H7 (cell line): ENCODE measurements at places on chromosomes 12 and 14.

- DNase-seq, result no peak
Measured at GRCh38 chr12:89166525-89166934, 185.8 kb downstream of the DUSP6 start.

GRCh38 chr12:104966677-104967076 lies 8.6 kb upstream of the SLC41A2 start:
- no peak for DNase-seq

- DNase-seq, result no peak
Measured at GRCh38 chr12:120460157-120460556, 9.4 kb downstream of the SRSF9 start.

- no peak for DNase-seq
Measured at GRCh38 chr12:15931590-15932053, 20.5 kb downstream of the DERA start.

DNA sequence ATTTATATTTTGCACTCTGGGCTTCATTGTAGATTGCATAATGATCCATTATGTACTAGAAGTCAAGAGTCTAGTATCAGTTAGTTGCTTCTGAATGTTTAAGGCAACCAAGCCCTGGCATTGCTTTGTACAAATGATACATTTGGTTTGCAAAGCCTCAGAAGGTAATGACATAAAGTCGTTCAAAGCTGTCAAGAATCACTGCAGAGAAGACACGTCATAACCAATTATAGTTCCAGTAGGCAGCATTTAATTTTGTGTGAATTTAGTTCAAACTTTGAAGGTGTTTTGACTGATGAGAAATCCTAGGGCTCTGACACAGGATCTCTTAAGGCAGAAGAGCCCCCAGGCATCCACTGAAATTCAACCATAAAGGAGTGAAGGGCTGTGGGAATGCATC lies 163.0 kb upstream of the KRR1 start:
- DNase-seq, result no peak

- peak; percentile 95 for DNase-seq
Measured at GRCh38 chr12:53743266-53744129, 8.3 kb downstream of the CISTR start.

DNA sequence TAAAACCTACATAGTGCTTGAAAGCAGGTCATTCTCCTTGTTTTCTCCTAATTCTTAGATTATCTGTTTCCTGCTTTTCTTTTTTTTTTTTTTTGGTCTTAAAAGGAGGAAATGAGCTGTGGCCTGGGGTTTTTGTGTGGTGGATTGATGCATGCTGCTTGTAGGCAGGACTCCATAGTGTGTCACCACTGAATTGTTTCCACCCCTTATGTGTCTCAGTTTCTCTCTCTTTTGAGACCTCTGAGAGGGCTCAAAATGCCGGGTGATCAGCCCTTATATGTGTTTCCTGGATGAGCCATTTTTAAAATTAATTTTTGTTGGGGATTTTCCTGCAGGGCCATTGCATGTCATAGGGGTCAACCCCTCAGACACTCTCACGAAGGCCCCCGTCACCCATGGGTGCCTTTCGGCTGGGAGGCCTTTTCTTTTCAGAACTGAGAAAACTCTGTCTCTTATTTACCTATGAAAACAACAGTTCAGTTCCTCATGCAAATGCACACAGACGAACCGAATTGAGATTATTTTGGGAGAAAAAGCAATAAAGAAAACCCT lies 32.0 kb upstream of the LRRK2 start:
- no peak for DNase-seq

DNA sequence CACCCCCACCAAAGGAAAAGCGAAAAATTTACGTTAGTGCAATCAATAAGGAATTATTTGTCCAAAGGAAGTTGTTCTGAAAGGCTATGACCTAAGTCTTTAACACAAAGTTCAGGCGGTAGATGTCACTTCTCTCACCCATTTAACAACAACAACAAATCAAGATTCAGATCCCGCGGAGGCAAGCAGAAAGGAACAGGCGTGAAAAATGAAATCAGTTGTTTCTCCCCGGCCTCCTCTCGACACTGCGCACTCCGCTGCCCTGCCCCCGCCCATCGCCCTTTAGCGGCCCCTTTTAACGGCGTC lies 1.4 kb downstream of the DENND5B start:
- no peak for DNase-seq

- DNase-seq, result no peak
Measured at GRCh38 chr14:51442513-51443175, 202.6 kb downstream of the TMX1 start.

GRCh38 chr14:25485381-25485780 lies 435.4 kb upstream of the STXBP6 start:
- DNase-seq, result no peak

- DNase-seq, result no peak
Measured at GRCh38 chr12:31819427-31819826, 90.6 kb upstream of the AMN1 start.

DNA sequence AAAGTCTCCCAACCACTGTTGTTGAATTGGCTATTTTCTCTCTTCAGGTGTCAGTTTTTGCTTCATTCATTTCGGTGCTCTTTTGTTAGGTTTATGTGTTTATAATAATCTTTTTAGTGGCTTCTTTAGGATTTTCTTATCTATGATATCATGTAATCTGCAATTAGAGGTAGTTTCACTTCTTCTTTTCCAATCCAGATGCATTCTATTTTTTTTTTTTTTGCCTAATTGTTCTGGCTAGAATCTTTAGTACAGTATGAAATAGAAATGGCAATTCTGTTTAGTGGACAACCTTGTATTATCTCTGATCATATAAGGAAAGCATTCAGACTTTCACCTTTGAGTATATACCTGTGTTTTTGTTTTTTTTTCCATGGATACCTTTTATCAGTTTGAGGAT lies 17.4 kb downstream of the CNOT2 start:
- DNase-seq, result no peak

GRCh38 chr14:58914279-58914855 lies 274.1 kb upstream of the DAAM1 start:
- no peak for DNase-seq

- peak; percentile 83 for DNase-seq
Measured at GRCh38 chr12:110280392-110280778, 662 bp upstream of the ATP2A2 start.

DNA sequence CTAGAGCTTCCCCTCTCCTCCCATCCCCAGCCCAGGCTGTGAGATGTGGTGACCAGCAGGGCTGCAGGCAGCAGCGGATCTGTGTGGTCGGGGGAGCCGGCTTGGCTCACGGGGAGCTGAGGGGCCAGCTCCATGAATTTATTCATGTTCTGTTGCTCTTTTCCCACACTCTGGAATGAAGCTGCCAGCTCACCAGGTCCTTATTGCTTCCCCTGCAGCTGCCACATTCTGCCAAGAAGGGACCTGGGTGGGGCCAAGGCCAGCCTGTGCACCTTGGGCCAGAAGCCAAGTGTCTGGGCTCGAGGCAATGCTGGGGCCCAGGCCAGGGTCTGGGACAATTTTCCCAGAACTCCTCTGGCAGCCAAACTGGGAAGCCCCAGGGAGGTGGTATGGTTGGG lies 2.5 kb upstream of the C1QL4 start:
- peak; percentile 79 for DNase-seq

DNA sequence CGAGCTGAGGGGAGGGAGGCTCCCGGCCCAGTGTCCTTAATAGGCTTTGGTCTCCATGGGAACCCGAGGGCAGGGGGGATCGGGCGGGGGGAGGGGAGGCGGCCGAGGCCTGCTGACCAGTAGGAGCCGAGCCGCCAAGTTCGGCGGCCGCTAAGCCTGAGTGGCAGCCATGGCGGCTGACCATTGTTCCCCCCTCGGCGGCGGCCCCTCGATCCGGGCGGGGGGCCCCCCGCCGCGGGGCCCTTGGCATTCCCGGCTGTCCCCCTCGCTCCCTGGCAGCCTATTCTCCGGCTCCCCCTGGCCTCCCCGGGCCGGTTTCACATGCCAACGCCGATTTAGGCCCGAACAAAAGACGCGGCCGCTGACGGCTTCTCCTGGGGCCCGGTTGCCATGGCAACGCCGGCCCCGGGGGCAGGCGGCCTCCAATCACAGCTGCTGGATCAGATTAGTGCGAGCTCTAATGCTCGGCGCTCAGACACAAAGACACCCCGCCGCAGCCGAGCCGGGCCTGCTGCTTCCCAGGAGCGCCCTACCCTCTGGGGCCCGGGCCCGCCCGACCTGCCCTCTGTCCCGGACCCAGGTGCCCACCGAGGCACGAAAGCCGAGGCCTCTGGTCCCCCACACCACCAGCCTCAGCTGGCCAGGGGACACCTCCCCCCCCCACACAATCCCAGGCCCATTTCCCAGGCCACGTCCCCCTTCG lies 7.3 kb downstream of the MSI1 start:
- peak; percentile 100 for DNase-seq

- DNase-seq, result no peak
Measured at GRCh38 chr12:77115471-77115870, 50.1 kb upstream of the E2F7 start.

DNA sequence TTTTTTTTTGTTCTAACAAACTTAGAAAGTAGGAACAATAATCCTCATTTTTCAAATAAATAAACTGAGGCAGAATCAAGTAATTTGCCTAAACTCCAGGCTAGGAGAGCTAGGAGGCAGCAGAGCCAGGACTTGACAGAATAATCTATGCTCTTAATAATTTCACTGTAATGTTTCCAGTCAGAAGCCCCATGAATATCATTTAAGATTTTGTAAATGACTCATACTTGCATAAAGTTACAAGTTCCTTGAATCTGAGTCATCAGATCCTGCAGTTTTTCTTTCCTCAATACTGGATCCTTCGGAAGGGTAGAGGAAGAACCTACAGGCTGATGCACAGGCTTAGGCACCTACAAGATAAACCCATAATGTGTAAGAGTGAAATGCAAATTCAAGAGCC lies 29.0 kb downstream of the CAPRIN2 start:
- DNase-seq, result no peak

- DNase-seq, result peak; percentile 13
Measured at GRCh38 chr14:22824711-22825359, 4.9 kb upstream of the MRPL52 start.

GRCh38 chr12:117583677-117584225 lies 222.3 kb upstream of the NOS1 start:
- DNase-seq, result no peak

DNA sequence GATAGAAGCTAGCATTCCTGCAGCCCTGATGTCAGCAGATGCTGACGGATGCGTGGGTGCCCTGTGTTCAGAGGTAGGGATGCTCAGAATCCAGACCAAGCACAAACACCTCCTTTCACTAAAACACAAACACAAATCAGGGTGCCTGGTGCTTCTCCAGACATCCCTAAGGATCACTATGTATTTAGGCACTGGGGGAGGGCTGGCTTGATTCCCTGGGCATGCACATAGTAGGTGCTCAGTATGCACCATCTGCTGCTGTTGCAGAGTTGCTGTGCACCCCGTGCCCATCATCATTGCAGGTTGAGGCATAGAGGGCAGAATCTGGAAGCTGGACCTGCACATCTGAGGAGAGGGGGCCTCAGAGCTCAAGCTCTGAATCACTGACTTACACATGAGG lies 114.8 kb downstream of the PHETA1 start:
- no peak for DNase-seq

GRCh38 chr14:23365732-23366425 lies 907 bp upstream of the EFS start:
- DNase-seq, result peak; percentile 97

GRCh38 chr14:73312687-73313086 lies 75.4 kb downstream of the PAPLN start:
- DNase-seq, result no peak

DNA sequence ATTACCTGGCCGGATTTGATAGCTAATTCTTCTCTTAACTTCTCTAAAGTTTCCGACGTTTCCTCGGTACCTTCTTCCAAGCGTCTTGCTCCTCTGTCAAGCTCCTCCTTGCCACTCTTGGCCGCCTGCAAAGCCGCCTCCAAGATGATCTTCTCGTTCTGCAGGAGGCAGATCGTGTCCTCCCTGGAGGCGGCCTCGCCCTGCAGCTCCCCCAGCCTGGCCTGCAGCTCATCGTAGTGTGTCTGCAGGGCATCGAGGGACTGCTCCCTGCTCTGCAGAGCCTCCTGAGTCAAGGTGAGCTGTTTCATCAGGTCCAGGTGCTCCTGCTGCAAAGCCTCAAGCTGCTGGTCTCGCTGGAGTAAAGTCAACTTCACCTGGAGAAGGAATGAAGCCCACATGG lies 32.8 kb downstream of the GOLGA3 start:
- DNase-seq, result no peak

GRCh38 chr14:97177635-97178034 lies 380.5 kb downstream of the VRK1 start:
- DNase-seq, result no peak

- DNase-seq, result no peak
Measured at GRCh38 chr14:20686386-20687143, 2.0 kb upstream of the ANG start.

GRCh38 chr14:70555890-70556289 lies 21.1 kb upstream of the ADAM20 start:
- DNase-seq, result no peak

- DNase-seq, result no peak
Measured at GRCh38 chr12:130117701-130118100, 44.6 kb upstream of the FZD10 start.

DNA sequence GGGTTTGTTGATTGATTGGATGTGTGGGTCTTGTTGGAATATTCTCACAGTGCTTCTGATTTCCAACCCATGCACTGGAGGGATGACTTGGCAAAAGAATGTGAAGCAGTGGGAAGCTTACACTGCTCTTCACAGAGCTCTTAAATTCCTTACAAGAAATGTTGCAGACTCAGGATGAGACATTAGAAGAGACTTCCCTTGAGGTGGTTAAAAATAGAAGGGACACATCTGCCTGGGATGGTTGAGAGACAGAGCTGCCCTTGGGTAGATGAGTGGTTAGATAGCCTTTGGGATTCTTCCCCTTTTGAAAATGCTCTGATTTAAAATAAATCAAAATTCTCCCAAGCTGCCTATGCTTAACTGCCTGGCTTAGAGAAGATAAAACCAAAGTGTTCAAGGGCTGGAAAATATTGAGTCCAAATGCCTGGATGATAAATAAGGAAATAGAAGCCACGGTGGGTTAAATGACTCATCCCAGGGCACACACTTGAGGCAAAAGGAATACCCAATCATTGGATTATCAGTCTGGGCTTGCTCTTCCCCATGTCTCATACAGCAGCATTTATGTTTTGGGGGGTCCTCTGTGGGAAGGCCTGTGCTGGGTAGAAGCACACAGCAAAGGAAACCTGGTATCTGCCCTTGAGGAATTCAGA lies 264.3 kb downstream of the AKAP6 start:
- no peak for DNase-seq

GRCh38 chr14:85587151-85587711 lies 57.3 kb downstream of the FLRT2 start:
- no peak for DNase-seq

DNA sequence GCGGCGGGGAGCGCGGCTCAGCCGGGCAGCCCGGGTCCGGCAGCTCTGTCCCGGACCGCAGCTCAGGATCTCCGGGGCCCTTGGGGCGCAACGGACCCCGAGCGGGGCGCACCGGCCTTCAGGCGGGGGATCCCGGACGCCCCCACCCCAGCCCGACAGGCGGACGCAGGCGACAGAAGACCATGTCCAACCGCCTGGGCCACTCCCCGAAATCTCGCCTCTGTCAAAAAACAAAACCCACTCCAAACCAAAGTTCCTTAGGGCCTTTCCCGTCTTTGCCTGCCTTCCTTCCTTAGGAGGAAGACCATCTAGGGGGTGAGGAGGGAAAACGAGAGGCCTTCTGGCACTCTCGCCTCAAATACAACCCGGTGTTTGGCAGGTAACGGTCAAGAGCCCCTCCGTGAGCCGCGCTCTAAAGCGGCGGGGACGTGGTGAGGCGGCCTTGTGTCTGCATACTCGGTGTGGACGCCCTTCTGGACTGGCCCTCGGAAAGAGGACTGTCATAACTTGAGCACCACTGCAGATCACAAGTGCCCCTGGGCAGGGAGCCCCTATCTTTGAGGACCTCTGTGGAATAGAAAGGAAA lies 604 bp downstream of the HCFC2 start:
- DNase-seq, result peak; percentile 52
